Renal cortical epithelial cell (primary cell): ENCODE measurements at places on chromosomes 3 and 15. TPM values are rescaled to one million over a fixed set of nuclear protein-coding genes. Genes with fewer than 3 reads are reported as not detected.

- DNase-seq, result no peak
Observed at GRCh38 chr3:105700575-105700974, 168.2 kb downstream of the CBLB start.

DNA sequence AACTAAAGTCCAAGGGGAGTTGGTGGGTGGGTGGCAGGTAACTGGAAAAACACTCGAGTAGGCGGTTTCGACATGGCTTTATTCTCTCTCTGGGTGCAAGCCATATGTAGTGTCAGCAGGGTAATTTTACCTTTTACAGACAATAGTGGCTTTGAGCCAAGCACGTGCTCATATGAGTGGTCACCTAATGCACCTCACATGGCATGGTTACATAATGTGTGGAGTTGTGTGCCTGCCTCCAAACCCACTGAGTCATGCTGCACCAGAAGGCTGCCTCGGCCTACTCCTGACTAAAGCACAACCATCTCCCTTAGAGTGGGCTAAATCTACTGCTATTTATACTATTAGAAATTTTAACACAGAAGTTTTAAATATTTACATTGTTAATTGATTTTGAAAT, 16.5 kb downstream of the CCRL2 start:
- DNase-seq, result peak; percentile 78

- peak; percentile 92 for DNase-seq
Observed at GRCh38 chr15:96268442-96269204, 61.9 kb upstream of the NR2F2 start.

DNA sequence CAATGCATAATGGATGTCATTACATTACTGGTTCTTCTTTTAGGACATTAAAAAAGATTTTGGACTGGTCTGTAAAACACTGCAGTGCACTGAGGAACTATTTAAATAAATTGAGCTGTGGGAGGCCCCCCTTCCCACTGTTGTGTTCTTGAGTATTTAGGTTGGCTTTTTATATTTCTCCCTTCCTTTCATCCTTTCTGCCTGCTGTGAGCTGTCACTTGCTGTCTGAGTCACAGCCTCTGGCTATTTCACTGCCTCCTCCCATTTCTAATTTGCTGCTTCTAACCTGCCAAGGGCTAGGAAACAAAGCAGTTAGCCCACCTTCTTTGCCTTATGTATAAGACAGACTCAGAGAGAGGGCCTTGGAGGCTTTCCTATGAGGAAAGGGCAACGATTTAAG, 89.0 kb upstream of the FNDC3B start:
- peak; percentile 70 for DNase-seq

DNA sequence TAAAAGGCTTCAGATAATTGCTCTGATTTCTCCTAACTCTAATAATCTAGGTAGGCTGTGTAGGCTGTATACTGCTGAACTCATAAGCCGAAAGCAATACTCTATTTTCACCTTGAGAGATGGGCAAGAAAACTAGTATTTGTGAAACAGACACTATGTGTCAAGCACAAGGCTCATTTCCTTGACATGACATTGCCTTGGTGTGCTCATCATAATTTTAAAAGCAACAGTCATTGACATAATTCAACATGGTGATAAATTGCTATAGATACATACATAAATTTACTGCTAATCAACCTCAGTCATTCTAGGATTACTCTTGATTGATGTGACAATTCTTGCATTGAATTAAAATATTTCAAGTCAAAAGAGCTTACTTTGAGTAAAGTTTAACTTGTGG, 304.7 kb downstream of the CNTN3 start:
- no peak for DNase-seq

DNA sequence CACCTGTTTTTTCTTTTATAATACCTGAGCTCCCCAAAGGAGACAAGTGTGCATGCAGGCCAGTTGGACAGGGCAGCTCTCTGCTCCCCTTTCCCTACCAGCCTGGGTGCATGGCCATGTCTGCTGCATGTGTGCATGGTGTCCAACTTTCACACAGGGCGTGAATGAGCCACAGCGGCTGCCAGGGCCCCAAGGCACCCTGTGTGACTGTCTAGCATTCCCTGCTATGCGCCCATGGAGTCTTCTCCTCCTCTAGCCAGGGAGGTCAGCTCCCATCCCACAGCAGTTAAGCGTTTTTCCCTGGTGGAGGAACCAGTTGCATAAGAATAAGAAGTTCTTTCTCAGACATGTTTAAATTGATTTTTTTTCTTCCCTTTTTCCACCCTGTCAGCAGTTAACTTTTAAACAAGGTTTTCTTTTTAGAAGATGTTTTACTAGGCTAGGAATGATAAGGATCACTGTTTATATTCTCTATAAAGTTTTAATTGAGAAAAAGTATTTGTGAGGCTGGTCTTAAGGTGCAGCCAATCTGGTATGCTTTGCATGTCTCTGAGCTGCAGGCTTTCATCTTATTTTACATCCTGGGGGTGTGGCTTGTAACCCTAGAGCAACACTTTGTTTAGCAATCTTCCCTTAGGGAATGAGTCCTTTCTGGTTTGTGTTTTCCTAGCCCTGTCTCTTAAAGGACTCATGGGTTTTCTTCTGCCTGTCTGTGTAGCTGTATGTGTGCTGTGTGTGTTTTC, 20.5 kb upstream of the OR5H1 start:
- DNase-seq, result no peak

DNA sequence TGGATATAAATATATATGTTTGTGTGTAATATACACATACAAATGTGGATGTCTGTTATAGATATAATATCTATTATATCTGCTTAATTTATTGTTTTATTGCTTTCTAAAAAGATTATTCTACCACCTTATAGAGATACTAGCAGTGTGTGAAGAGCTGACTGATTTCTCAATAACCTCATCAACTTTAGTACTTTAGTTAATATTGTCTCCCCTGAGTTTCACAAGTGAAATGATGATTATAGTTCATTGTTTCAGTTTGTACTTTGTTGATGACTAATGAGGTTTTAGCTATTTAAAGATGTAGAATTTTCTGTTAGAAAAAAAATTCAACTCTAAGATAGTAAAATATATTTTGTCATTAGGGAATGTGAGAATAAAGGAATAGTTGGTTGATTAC, 11.4 kb downstream of the RSRC1 start:
- DNase-seq, result no peak

GRCh38 chr3:113222451-113223086, 11.2 kb downstream of the BOC start:
- no peak for DNase-seq

DNA sequence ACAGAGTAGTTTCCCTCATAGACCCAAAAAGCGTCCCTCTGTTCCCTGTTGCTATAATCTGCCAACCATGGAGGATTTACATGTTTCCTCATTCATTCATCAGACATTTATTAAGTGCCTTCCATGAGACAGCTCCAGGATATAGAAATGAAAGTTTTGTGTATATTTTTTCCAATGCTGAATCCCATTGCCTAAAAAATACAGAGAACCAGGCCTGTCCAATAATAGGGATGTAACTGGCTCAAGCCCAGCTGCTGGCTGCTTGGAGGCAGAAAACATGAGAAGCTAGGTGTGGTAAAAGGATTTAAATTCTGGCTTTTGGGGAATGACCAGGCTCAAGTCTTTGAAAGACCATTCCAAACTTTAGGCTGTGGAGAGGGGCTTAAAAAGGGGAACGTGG, 41.5 kb downstream of the RARB start:
- DNase-seq, result no peak

- DNase-seq, result peak; percentile 55
Observed at GRCh38 chr3:171838218-171838720, 4.9 kb upstream of the TMEM212 start.

DNA sequence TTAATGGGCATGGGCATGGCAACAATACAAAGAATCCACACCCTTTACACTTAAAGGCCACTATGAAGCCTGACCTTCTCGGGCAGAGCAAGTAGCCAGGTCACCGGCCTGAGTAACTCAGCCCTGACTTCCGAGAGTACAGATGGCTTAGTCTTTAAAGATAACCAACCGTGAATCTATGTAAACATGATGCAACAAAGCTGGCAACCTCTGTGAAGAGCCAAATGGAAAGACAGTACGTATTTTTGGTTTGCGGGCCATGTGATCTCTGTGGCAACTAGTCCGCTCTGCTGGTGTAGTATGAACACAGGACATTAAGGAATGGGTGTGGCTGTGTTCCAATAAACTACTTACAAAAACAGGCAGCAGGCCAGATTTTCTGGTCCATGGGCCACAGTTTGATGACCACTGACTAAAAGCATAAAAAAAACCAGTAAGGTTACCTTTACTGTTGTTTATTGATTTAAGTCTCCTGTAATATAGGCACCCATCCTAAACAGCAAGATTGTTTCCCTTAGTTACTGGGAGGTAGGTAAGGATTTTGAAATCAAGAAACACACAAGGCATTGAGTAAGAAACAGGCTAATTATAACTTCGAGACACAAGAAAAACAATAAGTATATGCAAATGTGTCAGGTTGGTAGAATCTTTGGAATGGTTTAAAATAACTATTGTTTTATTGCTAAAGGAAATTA, 14.5 kb downstream of the RIOX2 start:
- peak; percentile 98 for DNase-seq

DNA sequence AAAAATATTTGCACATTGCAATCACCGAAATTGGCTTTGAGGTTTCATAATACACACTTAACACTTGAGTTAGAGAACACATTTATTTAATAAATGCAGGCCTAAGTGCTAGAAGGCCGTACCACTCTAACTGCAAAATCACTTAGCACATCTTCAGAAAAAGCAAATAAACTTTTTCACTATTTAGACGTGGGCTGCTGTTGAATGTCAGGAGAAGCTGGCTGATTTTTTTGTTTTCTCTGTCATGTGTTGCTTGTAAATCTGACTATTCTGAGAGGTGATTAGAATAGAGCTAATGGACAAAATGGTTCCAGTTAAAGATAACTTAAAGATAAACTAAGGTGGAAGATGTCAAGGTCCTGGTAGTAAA, 265.1 kb downstream of the FOXP1 start:
- DNase-seq, result no peak

DNA sequence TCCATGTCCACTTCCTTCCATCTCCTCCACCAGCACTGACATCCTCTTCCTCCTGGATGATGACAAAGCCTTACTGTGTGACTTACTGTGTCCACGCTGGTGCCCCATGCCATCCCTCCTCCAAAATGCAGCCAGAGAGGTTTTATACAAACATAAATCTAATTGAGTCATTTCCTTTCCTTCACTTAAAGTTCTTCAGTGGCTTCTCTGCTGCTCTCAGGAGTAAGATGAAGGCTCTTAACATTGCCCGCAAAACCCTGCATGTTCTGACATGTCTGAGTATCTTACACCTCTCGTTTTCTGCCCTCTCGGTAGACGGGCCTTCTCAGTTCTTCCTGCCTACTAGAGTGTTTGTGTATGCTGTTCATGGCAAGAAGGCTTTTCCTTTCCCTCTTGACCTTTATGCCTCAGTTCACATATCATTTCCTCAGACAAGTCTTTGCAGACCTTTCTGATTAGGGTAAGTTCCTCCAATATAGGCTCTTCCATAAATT, 175.5 kb downstream of the CFAP20DC start:
- no peak for DNase-seq

GRCh38 chr15:101371081-101371480, 76.0 kb upstream of the SNRPA1 start:
- no peak for DNase-seq

DNA sequence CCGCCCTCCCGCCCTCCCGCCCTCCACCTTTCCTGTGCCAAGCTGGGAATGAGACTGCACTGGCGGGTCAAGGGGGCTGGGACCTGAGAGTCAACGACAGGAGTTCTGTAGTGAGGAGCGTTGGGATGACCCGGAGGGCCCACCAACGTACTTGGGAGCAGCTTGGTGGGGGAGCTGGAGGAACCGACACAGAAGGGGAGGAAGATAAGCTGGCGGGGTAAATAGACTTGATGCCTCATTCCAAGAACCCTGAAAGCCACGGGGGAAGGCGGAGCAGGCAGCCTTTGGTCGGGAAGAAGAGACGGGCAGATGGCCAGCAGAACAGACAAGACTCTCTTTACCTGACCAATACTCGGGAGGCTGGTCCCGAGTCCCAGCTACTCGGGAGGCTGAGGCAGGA, 277 bp downstream of the FMN1 start:
- no peak for DNase-seq

DNA sequence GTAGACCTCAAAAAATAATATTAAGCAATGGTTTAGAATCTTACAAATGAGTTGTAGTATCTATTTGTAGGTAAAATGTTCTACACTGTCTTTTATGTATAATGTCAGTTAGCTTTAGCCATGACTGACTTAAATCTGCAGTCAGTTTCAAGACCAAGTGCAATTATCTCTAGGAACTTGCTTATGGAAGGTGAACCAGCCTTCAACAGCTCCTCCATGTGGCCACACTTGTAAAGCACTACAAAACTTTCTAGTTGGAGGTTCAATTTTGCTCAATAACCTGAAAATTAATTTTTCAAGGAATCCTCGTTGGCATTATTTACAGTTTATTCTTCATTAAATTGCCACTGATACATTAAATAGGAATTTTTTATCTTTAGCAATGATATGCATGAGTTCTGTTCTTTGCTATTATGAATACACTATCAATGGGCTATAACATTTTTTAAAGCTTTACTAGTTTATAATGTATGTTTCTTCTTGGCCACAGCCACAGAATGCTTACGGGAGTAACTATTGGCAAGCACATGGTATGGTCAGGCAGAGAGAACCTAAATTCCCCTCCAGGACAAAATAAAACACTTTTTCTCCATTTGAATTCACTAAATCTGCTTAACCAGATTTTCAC, 315.3 kb upstream of the UBE2E2 start:
- peak; percentile 70 for DNase-seq

DNA sequence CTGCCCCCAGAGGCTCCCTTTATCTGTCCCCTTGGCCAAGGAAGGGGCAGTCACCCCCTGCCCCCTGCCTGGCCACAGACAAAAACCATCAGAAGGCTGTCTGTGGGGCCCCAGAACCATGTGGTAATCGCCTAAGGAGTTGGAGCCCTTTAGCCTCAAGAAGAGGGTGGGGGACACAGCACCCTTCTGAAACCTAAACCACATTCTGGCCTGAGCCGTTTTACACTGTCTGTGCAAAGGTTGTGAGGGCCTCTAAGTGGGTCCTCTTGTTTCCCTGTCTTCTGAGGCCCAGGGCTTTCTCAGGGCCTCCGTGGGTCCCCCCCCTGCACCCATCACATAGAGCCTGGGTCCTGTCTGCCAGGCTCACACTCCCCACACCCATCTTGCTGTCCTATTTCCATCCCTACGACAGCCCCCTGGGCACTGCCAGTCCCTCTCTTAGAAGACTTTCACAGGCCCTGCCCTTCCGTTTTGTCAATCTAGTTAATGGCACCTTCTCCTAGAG, 17.9 kb upstream of the RPUSD3 start:
- DNase-seq, result no peak

GRCh38 chr15:28101983-28102441, 2.9 kb upstream of the OCA2 start:
- no peak for DNase-seq

LDHAL6B gene
- not detected in 2 replicates for total RNA-seq

CCR3 gene
- not detected in 2 replicates for total RNA-seq

RBM5 gene
- 74.7 and 216 TPM in 2 replicates for total RNA-seq

CLASP2 gene
- 81.6 and 86.1 TPM in 2 replicates for total RNA-seq

WDR93 gene
- 0.69 and 1.2 TPM in 2 replicates for total RNA-seq

TMEM212 gene
- total RNA-seq, result not detected in 2 replicates
